NCI-H748 treated with DMSO at 0.1 percent for 48 hours (cell line): ENCODE measurements at places on chromosomes 11 and 22.

DNA sequence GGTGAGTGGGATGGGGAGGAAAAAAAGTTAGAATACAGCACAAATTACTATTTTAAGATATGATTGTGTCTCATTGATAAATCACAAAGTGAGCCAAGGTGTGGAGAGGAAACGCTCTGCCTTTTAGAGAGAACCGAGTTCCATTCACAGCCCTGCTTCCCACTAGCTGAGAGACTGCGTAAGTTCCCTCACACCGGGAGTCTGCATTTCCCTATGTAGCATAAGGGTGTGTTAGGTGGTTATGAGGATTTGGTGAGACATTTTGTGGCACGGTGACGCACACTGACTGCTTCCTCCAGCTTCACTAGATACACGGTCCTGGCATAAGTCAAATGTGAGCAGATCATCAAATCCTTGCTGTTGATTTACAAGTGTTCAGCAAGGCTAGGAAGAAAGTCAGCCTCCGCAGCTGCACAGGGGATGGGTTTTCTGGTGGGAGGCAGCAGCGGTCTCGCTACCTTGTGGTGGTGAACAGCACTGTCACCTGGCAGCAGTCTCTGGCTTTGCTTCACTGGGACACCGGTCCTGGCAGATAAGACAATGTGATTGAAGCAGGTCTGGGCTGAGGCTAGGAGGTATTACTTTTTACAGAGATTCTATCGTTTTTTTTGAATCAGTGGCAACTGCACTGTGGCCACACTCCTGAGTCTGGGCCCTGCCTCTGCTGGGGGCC is 312.2 kb upstream of the B3GAT1 start:
- DNase-seq: no peak

GRCh38 chr11:24934733-24935439 is 438.0 kb downstream of the LUZP2 start:
- no peak for DNase-seq

GRCh38 chr11:72088076-72088808 is 7.6 kb downstream of the LRRC51 start:
- DNase-seq: no peak

- no peak for DNase-seq
Measured at GRCh38 chr22:48442663-48443062, 1385.0 kb downstream of the BRD1 start.

DNA sequence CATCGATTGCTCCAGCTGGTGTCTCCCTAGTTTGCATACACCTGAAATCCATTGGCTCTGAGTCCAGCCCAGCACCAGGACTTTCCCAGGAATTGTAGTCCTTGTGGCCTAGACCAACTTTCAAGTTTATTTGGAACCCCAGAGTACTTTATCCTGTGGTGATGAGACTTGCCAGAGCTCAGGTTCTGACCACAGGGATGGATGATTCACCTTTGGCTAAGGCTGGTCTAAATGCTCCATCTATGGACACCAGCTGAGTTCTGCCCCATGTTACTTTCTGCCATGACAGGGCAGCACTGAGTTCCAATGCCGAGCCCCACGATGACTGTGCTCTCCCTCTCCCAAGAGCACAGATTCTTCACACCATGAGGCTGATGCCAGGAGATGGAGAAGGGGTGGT is 17.3 kb upstream of the INSC start:
- DNase-seq: no peak

- DNase-seq: no peak
Measured at GRCh38 chr11:18575361-18575760, 13.2 kb downstream of the UEVLD start.

GRCh38 chr11:9351321-9351881 is 33.1 kb upstream of the IPO7 start:
- no peak for DNase-seq

- no peak for DNase-seq
Measured at GRCh38 chr11:33769542-33769941, 4.8 kb downstream of the FBXO3 start.

- DNase-seq: no peak
Measured at GRCh38 chr11:120878781-120879180, 145.1 kb upstream of the TBCEL start.

DNA sequence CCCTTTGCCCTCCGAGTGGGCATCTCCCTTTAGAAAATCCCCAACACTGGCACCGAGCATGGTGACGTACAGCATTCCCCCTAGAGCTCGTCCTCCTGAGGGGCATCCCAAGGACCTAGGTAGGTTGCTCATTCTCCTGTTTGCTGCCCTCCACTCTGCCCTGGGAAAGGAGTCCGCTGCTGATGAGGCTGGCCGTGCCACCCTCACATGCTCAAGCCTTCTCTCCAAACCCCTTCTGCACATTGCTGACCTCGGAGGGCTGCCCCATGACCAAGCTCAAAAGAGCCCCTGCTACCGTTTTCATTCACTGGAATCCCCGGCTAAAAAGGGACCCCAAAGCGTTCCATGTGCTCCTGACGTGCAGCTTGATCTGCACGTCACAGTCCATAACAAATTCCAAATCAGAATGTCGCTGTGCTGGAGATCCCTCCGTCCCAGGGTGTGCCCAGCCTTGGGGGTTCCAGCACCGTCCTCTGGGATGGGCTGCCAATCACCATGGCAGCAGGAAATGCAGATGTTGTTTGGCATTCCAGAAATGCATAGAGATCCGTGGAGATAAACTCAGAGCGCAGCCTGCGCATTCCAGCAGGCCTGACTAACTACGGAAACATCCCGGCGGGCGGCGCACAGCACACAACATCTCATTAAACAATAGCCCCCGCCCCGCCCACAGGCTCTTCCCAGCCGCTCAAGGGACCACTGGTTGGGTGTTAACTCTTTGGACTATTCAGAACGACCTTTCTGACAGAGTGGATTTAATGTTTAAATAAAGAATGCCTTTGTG is 26.3 kb upstream of the GNB1L start:
- DNase-seq: no peak

- DNase-seq: no peak
Measured at GRCh38 chr22:31647523-31648320, 14.3 kb downstream of the PISD start.

- no peak for DNase-seq
Measured at GRCh38 chr11:99766811-99767210, 746.1 kb downstream of the CNTN5 start.

- no peak for DNase-seq
Measured at GRCh38 chr11:67491276-67492068, 8.6 kb downstream of the AIP start.

DNA sequence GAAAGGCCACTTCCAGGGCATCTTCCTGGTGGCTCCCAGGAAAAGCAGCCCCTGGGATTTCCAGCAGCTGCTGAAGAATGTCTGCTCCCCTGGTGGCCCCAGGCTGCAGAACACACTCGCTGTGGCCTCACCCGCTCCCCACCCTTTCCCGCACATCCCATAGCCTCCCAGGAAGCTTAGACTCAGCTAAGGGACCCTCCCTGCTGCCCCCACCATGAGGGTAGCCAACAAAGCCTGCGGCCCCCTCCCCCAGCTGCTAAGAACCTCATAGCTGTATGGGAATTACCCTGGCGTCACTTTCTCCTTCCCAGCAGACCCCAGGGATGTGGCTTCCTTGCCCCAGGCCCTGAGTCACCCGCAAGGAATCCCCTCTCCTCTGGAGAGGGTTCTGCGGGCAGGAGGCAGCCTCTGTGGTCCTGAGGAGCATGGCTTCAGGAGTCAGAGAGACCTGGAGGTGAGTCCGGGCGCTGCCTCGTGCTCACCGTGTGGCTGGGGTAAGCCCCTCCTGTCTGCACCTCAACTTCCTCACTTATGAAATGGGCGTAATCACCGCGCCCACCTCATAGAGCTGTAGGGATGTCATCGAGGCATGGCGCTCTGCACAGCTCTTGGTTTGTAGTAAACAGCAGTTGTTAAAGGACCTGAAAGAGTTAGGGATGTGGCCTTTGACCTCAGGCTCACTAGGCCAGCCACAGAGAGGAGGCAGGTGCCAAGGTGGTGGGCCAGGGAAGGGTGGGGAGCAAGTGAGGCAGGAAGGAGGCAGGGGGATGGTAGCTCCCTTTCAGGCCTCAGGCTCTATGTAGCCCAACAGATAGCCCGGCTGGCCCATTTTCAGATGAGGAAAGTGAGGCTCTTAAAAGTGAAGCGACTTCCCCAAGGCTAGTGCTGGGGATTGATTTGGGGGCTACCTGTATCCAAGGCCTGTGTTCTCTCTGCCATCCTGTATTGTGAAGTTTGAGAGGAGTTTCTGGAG is 71.2 kb downstream of the LRRC32 start:
- DNase-seq: no peak

GRCh38 chr11:12543596-12544415 is 130.4 kb upstream of the TEAD1 start:
- no peak for DNase-seq

- no peak for DNase-seq
Measured at GRCh38 chr11:94641167-94641761, 74.1 kb downstream of the PIWIL4 start.

- no peak for DNase-seq
Measured at GRCh38 chr11:105073456-105074165, 28.5 kb upstream of the CARD16 start.

GRCh38 chr11:69295995-69296889 is 2.3 kb downstream of the MYEOV start:
- no peak for DNase-seq

- no peak for DNase-seq
Measured at GRCh38 chr11:128210148-128210940, 377.0 kb downstream of the ETS1 start.

- DNase-seq: no peak
Measured at GRCh38 chr22:28906312-28906711, 22.9 kb downstream of the ZNRF3 start.

GRCh38 chr11:106012744-106013143 is 9.3 kb downstream of the MSANTD4 start:
- no peak for DNase-seq

DNA sequence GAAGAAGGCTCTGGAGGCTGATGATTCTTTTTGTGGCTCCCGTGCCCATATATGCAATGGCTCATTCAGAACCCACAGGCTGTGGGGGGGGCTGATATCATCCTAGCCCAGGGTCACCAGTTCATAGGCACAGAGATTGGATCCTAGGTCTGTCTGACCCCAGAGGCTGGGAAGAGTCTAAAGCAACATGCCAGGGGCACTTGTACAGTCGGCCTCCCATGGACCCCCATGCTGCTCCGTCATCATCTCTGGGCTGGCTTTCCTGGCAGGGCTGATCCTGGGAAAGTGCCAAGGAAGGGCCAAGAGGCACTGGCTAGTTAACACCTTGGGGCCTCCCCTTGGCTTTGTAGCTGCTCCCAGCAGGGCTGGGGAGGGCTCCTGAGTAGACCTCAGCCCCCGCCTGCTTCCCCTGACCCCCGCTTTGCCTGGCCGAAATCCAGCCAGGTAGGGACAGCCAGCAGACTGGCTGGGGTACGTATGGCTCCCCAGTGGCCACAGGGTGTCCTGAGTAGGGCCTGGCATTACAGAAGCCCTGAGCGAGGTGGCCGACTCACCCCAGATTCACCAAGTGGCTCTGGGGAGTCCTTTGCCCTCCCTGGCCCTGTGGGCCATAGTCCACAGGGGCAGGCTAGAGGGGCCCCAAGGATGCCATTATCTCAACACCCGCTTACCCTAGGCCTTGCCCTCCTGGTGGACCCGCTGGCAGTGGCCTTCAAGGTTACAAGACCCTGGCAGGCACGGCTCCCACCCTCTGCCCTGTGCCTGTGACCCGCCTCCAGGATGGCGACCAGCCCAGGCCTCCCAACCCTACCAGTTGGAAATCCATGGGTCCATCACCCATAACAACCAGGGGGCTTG is 22.5 kb downstream of the FADS3 start:
- DNase-seq: no peak

- no peak for DNase-seq
Measured at GRCh38 chr11:86627776-86628455, 44.5 kb downstream of the ME3 start.

DNA sequence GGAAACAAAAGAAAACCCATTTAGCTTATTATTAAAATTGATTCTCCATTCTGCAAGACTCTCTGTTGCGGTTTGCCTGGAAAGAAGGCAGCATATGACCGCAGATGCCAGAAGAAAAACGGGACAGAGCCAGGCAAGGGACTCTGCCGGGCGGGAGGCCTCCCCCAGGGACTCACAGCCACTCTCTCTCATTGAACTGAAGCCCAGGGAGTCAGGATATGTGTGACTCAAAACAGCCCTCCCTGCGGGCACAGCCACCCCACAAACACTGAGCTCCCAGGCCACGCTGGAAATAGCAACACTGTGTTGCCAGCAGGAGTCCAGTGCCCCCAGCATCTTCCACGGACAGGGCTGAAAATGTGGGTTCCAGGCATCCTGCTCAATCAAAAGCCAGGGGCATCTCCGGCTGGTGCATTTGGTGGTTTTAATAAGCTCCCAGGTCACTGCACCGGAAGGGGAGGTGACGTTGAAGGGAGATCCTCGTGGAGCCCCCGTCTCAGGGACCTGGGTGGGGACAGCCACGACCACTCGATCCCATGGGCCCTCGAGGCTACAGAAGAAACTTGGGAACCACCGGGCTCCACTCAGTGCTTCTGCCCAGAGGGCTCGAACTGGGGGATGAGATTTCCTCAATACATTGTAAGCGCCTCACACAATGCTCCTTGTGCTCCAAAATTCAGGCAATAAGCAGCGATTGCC is 624.5 kb downstream of the TBC1D22A start:
- no peak for DNase-seq

GRCh38 chr11:23405350-23405937 is 545.2 kb upstream of the CCDC179 start:
- no peak for DNase-seq

DNA sequence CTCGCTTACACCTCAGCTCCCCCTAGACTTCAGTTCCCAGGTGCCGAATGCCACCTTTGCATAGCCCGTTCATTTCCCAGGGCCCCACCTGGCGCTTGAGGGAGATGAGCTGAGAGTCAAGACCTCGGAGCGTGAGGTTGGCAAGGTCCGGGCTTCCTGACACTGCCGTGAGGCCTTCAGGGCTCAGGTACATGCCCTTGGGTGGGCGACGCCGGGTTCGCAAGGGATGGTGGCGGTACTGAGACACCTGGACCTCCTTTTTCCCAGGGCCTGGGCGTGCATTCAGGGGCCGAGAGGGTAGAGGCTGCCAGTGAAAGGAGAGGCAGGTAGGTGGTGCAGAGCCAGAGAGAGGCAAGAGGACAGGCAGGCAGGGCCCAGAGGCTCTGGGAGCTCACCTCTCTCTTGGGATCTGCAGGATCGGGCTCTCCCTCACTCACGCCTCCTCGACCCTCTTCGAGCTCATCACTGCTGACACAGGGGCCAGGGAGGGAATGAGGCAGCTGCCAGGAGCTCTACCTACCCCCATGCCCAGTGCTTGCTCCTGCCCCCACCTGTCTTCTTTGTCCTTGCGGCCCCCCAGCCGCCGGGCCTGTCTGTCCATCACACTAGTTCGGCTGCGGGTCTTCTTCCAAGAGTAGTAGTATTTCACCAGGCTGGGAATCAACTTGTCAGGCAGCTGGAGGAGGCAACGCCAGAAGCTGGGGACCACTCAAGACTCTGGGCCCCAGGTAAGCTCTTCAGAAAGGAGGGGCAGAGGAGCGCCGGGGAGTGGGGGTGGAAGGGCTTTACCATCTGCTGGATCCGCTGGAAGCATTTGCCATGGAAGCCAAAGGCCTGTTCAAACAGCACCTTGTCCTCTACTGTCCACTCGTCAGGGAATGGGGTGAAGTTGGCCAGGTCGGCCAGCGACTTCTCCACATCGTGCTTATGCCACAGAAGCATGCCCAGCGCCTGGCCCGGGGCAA is 2.8 kb downstream of the RCOR2 start:
- no peak for DNase-seq
